Substantia nigra (tissue), 51 donors: ENCODE measurements at places on chromosomes 5 and 9.
A peak's percentile ranks its signal among the peaks of the same experiment; 100 is the strongest.

DNA sequence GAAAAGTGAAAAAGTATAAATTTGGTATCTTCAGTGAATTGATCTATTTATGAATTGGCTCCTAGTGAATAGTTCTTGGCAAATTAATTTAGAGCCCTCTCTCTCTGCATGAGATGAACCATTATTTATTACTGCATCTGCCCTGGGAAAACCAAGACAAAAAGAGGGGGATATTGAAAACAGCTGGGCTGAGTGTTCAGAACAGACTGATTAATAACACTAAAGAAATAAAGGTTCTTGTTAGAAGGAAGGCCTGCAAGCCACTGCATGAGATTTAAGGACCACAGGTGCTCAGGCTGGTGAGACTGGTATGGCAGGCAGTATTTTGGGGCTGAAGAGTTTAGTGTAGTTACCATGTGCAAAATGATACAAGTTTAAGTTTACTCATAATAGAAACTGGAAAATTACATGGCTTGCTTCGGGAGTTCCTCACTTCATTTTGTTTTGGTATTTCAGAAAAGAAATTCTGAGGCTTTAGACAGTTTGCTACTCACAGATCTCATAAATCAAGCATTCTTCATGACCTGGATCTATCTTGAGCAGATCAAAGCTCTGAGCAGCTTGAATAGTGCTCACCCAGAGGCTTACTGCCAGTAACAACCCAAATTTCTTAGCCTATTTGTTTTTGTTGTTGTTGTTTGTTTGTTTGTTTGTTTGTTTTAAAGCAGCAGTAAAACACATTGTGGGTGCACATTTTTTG lies 56.1 kb downstream of the KIAA1958 start:
- no peak for DNase-seq

- DNase-seq = no peak
Observed at GRCh38 chr5:137367951-137368350, 131.2 kb downstream of the SPOCK1 start.

DNA sequence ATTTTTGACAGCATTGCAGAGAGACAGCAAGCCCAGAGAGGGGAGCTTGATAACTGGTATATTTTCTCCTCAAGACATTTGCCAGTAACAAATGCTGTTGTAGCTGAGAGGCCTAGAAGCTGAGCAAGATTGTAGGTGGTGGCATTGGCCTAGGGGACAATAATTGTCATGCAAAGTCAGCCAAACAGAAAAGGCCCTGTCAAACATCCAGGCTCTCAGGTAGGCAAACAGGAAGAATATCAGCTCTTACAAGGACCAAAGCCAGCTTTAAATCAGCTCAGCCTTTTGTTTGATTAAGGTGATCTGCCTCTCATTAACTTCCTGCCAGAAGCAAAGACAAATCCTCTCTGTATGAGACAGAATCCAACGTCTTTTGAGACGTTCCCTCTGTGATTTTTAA lies 29.7 kb upstream of the BARX1 start:
- DNase-seq = no peak

GRCh38 chr5:151454166-151454565 lies 6.8 kb downstream of the SLC36A1 start:
- no peak for DNase-seq

DNA sequence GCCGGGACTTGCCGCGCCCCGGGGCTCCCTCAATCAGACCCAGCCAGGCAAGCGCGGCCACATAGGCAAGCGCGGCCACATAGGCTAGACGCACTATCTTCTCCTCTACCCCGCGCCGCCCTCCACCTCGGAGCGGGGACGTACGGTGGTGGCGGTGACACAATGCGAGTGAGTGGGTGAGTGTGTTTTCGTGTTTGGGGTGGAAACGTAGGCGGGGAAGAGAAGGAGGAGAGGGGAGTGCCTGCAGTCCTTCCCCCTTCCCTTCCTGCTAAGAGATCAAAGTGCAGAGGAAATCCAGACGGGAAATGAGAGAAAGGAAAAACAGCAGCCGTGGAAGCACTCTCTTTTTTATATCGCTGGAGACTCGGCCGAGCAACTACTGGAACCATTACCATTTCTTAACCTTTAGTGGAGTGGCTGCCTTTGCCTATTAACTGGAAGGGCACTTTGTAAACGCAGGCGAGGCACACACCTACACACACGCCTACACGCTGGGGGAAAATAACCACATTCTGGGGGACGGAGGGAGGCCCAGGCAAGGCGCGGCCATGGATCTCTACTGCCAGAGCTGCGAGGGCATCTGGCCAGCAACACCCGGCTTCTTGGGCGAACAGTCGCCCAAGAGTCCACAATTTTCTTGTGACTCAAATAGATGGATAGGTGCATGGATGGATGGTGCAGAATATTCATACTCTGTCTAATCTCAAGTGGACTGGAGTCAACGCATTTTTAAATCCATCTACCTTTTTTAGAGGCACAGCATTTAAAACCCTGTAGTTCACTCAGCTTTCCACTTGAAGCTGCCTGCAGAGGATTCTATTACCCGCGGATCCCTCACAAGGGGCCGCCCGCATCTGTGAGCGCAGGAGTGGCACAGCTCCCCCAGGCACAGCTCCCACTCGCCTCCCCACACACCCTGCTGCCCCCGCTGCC lies 2.1 kb downstream of the EDIL3 start:
- DNase-seq = peak; percentile 43

GRCh38 chr5:76697670-76698069 lies 18.3 kb upstream of the F2R start:
- no peak for DNase-seq
